Activated T-helper 1 cell treated with anti-CD3 and anti-CD28 coated beads, Interleukin-2, amount 50 U/mL, for 16 hours (primary cell): ENCODE measurements at places on chromosomes 1 and 21.
A peak's percentile ranks its signal among the peaks of the same experiment; 100 is the strongest.

GRCh38 chr1:223500560-223501425, 107.6 kb downstream of the CCDC185 start:
- no peak for DNase-seq

- DNase-seq: no peak
Observed at GRCh38 chr1:226601456-226601855, 52.9 kb downstream of the STUM start.

- no peak for DNase-seq
Observed at GRCh38 chr21:38506661-38507281, 8.5 kb upstream of the ERG start.

DNA sequence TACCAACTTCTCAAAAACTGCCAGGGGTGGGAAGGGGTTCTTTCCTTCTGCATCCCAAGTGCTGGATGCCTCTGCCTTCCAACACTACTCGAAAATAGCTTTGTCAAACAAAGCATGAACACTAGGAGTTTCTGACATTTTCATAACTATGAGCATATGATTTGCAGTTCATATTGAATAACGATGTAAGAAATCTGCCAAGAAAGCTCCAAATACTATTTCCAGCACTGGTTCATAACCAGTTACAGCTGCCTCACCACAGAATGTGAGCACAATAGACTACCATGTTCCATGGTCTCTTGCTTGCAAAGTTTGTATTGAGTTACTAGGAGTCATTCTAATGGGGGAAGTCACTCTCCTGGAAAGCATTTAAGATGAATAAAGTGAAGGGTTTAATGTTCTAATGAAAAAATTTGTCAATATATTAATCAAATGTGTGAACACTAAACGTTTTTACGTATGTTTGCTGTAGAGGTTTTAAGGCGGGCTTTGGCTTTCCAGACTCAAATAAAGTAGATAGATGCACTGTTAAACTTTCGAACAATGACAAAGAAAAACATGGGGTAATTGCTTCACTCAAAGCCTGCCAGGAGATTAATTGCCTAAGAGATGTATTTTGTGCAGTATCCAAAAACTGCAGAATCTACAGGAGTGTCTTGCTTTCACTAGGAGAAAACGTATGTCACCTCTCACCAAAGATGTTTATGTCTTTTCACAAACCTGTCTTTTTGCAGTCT, 78.6 kb upstream of the UBE2U start:
- DNase-seq: no peak

GRCh38 chr1:196609370-196609737, 1.1 kb upstream of the KCNT2 start:
- no peak for DNase-seq

DNA sequence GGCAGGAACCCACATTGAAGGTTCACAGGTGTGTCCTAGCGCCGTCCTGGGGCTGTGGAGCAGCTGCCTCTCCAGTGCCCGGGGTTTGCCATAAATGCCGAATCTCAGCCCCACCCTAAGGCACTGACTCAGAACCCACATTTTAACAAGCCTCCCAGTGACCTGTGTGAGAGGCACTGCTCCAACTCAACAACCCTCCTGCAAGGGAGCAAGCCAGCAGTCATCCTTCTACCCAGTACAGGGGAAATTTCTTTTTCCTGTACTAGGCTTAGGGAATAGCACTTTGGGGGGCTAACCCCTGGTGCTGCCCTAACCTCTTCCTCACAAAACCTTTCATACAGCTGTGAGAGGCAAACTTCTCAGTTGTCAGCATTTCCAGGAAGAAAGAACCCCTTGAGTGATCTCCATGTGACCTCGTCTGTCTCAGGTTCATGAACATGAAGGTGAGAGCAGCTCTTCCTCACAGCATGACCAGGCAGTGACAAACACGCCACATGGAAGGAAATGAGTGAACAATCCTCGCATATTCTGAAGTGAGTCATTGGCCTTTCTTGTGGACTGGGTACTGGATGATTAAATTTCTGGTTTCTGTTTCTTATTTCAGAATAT, 11.4 kb upstream of the BCAR3 start:
- no peak for DNase-seq

DNA sequence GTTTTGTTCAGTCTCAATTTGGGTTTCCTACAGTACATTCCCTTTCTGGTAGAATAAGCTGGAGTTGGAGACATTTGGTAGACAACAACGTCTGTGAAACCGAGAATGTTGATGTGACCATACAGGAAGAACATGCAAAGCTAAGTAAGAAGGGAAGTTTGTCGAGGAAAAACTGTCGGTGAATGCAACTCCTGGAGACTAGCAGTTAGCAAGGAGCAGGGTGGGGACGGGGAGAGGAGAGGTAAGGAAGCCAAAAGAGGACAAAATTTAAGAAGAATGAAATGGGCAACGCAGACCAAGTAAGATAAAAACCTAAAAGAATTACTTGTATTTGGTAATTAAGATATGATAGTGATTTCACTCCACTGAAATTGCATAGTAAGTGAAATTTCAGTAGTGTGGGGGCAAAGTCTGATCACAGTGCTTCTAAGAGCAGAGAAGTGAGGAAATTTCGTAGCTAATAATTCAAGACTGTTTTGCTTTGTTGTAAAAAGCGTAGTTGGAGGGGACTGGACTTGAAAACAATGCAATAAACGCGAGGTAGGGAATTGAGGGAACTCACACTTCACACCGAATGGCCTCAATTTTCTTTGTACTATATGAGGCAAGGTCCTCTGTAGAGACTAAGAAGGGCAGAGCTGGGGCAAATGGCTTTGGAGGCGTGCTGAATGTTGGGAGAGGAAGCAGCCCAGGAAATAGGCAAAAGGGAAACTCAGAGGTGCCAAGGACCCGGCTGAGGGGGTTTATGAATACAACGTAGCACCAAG, 787 bp upstream of the GIPC2 start:
- DNase-seq: no peak

GRCh38 chr1:167499664-167500101, 18.6 kb downstream of the CD247 start:
- no peak for DNase-seq

- no peak for DNase-seq
Observed at GRCh38 chr1:168613038-168613451, 36.6 kb downstream of the XCL1 start.

DNA sequence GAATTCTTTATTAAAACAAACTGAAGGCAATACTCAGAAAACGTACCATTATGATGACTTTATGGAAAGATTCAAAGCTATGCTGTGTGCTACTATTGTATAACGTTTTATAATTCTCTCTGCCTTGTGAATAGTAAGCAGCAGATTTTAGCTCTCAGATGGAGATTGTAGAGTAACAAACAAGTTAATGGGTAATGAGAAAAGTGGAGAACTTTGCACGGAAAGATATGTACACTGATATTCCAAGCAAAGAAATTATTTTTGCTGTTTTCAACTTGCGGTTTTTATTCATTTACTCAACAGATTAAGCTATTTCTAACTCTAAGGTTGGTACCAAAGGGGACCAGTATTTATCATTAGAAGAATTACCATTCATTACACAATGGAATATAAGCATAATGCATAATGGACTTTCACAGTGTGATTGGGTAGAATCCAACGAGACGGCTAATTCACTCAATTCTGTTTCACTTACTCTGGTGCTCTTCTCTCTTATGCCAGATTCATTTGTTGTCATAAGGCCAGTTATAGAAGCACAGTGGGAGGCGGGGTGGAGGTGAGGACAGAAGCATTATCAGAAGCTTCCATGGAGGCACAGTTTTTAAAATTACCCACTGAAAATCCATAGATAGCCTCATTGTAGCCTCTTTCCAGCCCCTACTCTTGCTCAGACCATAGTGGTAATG, 38.6 kb downstream of the ATP1B1 start:
- no peak for DNase-seq

DNA sequence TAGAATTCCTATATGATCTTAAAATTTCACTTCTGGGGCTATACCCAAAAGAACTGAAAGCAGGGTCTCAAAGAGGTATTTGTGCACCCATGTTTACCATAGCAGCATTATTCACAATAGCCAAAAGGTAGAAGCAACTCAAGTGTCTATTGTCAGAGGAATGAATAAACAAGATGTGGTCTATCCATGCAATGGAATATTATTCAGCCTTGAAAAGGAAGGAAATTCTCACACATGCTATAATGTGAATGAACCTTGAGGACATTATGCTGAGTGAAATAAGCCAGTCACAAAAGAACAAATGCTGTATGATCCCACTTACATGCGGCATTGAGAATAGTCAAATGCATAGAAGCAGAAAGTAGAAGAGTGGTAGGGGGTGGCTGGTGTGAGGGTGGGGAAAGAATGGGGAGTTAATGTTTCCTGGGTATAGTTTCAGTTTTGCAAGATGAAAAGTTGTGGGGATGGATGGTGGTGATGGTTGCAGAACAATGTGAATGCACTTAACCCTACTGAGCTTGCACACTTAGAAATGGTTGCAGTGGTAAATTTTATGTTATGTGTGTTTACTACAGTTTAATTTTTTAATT, 122.4 kb downstream of the TOMM20 start:
- no peak for DNase-seq

GRCh38 chr1:228735871-228736586, 750 bp downstream of the RHOU start:
- DNase-seq: no peak

- DNase-seq: no peak
Observed at GRCh38 chr1:109240158-109241152, 8.9 kb upstream of the CELSR2 start.

- no peak for DNase-seq
Observed at GRCh38 chr1:227885648-227886502, 61.9 kb downstream of the WNT9A start.

GRCh38 chr1:186534401-186534800, 73.5 kb upstream of the PDC start:
- no peak for DNase-seq

- no peak for DNase-seq
Observed at GRCh38 chr1:181608948-181609347, 125.6 kb downstream of the CACNA1E start.

DNA sequence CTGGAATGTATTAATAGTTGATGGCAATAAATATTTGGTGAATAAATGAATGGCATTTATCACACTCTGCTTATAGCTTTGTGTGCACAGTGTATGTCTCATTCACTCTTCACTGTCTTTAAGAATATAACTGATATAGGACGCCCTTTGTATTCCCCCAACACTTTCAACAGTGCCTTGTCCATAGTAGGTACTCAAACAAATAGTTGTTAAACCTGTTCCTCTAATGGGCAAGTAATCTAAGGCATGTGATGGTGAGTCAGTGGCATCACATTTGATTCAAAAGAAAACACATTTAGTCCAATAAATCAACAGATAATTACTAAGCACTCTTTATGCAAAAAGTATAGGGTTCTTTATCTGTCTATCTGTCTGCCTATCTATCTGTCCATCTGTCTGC, 11.2 kb upstream of the RXRG start:
- DNase-seq: no peak

GRCh38 chr1:184973272-184974055, 844 bp downstream of the NIBAN1 start:
- peak; percentile 54 for DNase-seq

GRCh38 chr1:75539230-75540116, 71.4 kb downstream of the SLC44A5 start:
- no peak for DNase-seq

DNA sequence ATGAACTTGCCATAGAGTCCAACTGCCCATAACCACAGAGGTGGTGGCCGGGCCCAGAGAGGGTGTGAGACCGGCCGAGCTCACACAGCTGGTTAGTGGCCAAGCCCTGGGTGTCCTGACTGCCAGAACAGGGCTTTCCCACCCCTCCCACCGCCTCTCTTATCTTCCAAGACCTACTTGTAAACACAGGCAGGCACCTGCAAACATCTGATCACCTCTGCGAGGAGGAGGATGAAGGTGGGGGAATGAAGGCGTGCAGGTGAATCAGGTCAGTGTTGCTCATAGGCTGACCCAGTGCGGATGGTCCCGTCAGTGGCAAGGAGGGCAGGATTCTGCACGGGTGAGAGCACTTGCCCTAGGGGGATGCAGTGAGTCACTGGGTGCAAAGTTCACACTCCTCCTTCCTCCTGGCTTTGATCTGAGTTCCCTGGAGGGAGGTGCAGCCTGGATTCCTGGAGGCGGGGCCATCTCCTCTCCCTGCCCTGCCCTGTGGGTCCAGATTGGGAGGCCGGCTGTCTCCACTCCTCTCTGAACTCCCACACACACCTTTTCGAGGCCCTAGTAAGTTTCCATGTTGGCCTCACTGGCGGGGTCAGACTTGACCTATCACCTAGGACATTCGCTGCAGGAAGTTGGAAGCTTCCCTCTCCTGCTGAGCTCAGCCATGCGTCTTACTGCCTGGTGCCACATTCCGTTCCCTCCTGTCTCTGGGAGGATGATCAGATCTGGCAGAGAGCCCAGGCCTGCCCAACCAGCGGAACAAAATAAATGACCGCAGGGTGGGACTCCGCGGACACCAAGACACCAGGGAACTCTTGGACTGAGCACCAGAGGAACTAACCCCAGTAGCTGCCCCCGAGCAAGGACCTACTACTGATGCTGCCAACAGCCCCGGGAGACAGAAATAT, 7.3 kb downstream of the UQCRHL start:
- DNase-seq: no peak

DNA sequence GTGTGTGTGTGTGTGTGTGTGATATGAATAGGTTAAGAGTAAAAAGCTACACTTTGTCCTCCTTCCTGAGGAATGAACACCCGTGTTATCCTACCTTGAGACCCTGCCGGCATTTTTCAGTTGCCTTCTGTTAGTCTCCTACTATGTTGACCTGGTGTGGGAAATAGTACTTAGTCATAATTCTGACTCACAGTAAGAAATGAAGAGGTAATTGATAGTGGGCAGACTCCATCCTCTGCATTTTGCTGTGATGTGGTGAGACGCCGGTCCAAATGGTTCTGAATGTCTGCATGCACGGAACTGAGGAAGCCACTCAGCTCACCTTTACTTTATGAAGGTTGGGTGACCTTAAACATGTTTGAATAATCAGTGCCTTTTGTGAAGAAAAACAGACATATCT, 12.6 kb downstream of the CD101 start:
- DNase-seq: no peak

GRCh38 chr1:181438013-181438412, 45.3 kb upstream of the CACNA1E start:
- no peak for DNase-seq

DNA sequence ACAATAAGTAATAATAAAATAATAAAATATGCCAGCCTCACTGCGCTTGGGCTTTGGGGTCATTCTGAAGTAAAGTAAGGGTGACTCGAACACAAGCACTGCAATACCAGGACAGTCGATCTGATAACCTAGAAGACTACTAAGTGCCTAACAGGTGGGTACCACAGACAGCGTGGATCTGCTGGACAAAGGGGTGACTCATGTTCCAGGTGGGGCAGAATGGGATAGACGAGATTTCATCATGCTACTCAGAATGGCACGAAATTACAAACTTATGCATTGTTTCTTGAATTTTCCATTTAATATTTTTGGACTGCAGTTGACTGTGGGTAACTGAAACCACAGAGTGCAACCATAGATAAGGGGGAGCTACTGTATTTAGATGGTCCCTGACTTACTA, 221.1 kb upstream of the GREM2 start:
- DNase-seq: no peak
